Activated naive CD8-positive, alpha-beta T cell treated with anti-CD3 and anti-CD28 coated beads, Interleukin-2, amount 50 U/mL, for 24 hours (primary cell): ENCODE measurements at places on chromosomes 16 and 17.

- H3K27me3 ChIP-seq, result no peaks in the 10 kb centered on the region
- H3K36me3 ChIP-seq, result peaks cover 11% of the 10 kb centered on the region
- H3K4me3 ChIP-seq, result no peak overlapping the region
- peaks cover 15% of the 10 kb centered on the region for H3K4me1 ChIP-seq
- DNase-seq, result no peak
These were observed 19.2 kb downstream of the KDM8 start for GRCh38 chr16:27222249-27223225.

DNA sequence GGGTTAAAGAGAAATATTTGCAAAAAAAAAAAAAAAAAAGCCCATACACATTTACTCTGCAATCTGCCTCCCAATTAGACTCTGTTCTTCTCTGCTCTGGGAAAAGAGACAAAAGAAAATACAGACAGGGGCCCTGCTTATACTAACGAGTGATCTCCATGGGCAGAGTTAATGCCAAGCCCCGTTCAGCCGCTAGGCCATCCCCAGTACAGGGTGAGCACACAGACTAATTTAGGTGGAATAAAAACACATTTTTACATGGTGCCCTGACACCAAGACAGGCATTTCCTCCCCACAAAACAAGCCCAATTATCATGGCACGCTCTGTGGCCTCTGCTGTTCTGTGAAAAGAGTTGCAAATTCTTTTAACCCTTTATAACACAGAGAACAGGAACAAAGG, 356.3 kb upstream of the C16orf82 start:
- no peak overlapping the region for H3K27ac ChIP-seq
- H3K4me3 ChIP-seq, result no peak overlapping the region
- H3K27me3 ChIP-seq, result peaks cover 11% of the 10 kb centered on the region
- H3K36me3 ChIP-seq, result no peaks in the 10 kb centered on the region
- H3K4me1 ChIP-seq, result no peaks in the 10 kb centered on the region

GRCh38 chr17:38598536-38598935, 7.2 kb downstream of the SRCIN1 start:
- H3K27me3 ChIP-seq, result peaks cover 75% of the 10 kb centered on the region
- peaks cover 5% of the 10 kb centered on the region for H3K4me1 ChIP-seq
- DNase-seq, result no peak
- H3K27ac ChIP-seq, result no peak overlapping the region
- H3K36me3 ChIP-seq, result no peaks in the 10 kb centered on the region
- H3K4me3 ChIP-seq, result no peak overlapping the region

- no peak overlapping the region for H3K4me3 ChIP-seq
- H3K36me3 ChIP-seq, result peaks cover 37% of the 10 kb centered on the region
- peaks cover 26% of the 10 kb centered on the region for H3K4me1 ChIP-seq
- no peaks in the 10 kb centered on the region for H3K27me3 ChIP-seq
- peak overlapping the region; percentile 81 for H3K27ac ChIP-seq
These were observed 58.3 kb downstream of the ABCC1 start for GRCh38 chr16:16007743-16008111.

- H3K4me3 ChIP-seq, result no peak overlapping the region
- peak overlapping the region; percentile 88 for H3K27ac ChIP-seq
- DNase-seq, result no peak
- peaks cover 27% of the 10 kb centered on the region for H3K36me3 ChIP-seq
- no peaks in the 10 kb centered on the region for H3K27me3 ChIP-seq
These were observed 39.3 kb upstream of the ICAM2 start for GRCh38 chr17:64059756-64060155.

DNA sequence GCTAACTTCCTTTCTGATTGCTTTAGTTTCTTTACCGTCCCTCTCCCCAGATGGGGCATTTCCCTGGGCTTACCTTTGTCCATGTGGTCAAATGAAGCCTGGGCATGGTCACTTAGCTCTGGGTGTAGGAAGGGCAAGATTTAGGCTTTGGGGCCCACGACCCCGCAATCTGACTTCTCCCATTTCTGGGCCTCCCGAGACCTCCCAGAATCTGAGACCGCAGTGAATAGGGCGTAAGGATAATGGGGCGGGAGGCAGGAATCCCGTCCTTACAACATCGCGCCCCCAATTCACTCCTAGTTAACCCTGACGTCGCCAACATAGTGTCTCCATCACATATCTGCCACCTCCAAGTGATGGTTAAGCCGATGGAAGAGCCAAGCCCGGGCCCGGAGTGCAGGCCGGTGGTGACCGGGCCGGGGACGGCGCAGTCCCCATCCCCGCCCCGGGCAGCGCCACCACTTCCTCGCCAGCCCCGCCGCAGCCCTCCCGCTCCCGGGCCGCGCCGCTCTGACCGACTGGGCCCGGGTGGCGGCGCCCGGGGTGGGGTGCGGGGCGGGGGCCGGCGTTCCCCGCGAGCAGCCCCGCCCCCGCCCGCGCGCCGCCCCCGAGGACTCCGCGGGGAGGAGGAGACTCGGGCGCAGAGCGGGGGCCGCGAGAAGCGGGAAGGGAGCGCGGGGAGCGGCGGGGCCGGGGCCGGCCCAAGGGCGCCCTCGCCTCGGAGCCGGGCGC, at the start of gene RHBDL3:
TSS of gene RHBDL3 (plus strand) at position 641 of the 732 bp plus-strand sequence. CDS start 358 bp downstream, outside the sequence.
- no peaks in the 10 kb centered on the region for H3K36me3 ChIP-seq
- peaks cover 73% of the 10 kb centered on the region for H3K27me3 ChIP-seq
- peak within 1 kb of the TSS; percentile 68 for H3K4me3 ChIP-seq

GRCh38 chr17:16593356-16594102, 24.5 kb upstream of the ZNF287 start:
- no peak overlapping the region for H3K27ac ChIP-seq
- no peaks in the 10 kb centered on the region for H3K36me3 ChIP-seq
- H3K4me1 ChIP-seq, result peaks cover 6% of the 10 kb centered on the region
- no peak for DNase-seq
- H3K4me3 ChIP-seq, result no peak overlapping the region

- DNase-seq, result no peak
- no peak overlapping the region for H3K27ac ChIP-seq
- no peak overlapping the region for H3K4me3 ChIP-seq
- H3K4me1 ChIP-seq, result no peaks in the 10 kb centered on the region
These were observed 456.3 kb upstream of the ERCC4 start for GRCh38 chr16:13463619-13464018.

DNA sequence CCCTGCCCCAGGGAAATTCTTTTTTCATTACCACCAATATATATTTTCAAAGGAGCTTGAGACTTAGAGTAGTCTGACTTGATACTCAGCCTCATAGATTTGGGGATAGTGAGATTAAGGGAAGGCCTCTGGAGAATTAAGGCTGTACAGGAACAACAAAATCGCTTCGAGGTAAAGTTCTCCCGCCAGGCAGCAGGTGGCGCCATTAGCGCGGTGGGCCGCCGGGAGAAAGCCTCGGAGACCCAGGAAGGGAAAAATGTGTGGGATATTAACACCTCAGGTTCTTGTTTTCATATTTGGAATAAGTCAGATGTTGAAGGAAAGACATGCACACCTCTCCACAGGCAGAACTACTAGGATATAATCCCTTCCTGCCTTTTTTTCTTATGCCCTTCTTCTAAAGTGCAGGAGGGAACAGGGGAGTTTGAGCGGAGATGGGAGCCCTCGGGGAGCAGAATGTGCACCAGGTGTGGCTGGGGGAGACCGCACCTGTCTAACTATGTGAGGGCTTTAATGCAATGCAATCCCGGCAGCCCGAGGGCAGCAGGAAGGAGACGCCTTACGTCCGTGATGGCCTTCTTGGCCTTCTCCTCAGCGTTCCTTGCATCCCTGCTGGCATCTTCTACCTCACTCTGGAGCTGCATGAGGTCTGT, 25.9 kb downstream of the MYH3 start:
- H3K27ac ChIP-seq, result no peak overlapping the region
- H3K36me3 ChIP-seq, result peaks cover 31% of the 10 kb centered on the region
- no peaks in the 10 kb centered on the region for H3K27me3 ChIP-seq
- H3K4me3 ChIP-seq, result no peak overlapping the region
- DNase-seq, result peak; percentile 40

- no peaks in the 10 kb centered on the region for H3K36me3 ChIP-seq
- H3K27ac ChIP-seq, result no peak overlapping the region
- no peaks in the 10 kb centered on the region for H3K27me3 ChIP-seq
- H3K4me3 ChIP-seq, result peak overlapping the region; percentile 11
These were observed 4.6 kb downstream of the TRIM47 start for GRCh38 chr17:75873587-75874322.

DNA sequence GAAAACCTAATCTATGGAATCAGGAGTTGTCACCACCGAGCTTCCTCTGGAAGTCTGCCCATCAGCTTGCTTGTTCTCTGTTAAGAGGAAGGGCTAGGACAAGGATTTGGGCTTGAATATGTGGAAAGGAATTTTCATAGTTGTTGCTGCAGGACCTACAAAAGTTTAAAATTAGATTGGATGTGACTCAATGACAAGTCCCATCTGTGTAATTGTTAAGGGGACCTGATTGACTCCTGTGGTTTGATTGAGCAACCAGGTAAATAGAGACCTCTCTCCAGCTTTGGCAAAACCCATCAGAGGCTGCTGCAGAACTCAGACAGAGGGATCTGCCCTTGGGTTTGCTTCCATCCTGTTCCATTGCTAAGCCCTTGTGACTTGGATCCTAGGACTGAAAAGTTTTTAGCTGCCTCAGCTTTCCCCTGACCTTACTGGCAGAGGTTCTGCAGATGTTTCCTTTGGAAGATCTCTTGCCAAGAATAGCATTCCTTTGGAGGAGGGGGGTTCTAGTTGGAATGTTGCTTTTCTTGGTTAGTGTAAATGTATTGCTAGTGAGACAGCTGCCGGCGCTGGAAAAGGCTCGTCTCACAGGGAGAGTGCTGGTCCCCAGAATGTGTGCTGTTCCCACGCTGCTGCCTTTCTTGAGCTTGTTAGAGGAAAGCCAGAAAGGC, 50.0 kb downstream of the SF3B3 start:
- H3K27me3 ChIP-seq, result no peaks in the 10 kb centered on the region
- no peak overlapping the region for H3K4me3 ChIP-seq
- peaks cover 57% of the 10 kb centered on the region for H3K36me3 ChIP-seq
- peaks cover 34% of the 10 kb centered on the region for H3K4me1 ChIP-seq

DNA sequence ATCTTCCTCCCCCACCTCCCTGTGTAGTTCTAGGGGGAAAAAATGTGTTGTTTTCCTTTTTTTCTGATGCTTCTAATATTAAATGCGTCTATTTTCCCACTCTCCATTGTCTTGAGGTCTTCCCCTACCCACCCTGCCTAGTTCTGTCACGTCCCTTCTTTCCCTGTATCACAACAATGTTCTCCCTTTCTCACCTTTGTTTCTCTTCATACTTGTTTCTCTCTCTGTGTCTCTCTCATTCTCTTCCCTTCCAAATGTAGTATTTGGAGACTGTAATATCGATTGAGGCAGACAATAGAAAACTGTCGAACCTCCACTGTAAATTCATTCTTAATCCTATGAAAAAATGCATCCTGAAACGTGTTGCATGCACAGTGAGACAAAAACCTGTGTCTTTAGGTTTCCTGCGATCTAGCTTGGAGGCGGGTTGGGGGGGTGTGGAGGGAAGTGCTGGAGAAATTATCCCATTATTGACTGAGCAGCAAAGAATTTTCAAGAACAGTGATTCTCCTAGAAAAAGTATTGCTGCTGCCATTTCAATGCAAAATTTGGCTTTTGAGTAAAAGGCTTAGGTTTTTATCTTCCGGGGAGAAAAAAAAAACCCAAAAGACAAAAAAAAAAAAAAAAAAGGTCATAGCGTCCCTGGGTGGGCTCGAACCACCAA, 1.3 kb upstream of the PSMB3 start:
- peaks cover 26% of the 10 kb centered on the region for H3K36me3 ChIP-seq
- peak overlapping the region; percentile 97 for H3K27ac ChIP-seq
- H3K4me3 ChIP-seq, result peak overlapping the region; percentile 97
- peaks cover 68% of the 10 kb centered on the region for H3K4me1 ChIP-seq
- DNase-seq, result no peak
- H3K27me3 ChIP-seq, result peaks cover 38% of the 10 kb centered on the region

DNA sequence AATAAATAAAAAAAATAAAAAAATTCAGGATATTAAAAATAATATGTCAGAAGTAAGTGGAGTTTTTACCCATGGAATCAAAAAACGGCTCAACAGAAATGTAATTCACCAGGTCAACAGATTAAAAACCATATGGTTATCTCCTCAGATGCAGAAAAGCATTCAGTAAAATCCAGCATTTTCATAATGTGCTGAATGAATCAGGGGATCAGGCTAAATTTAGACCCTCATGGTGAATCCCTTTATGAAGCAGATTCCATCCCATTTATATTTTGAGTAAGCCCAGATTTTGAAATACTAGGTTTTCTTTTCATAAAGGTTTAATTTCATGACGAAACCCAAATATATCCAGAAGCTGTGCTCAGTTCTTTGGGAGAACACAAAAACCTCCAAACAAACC, 84.4 kb downstream of the OR1D5 start:
- H3K27me3 ChIP-seq, result no peaks in the 10 kb centered on the region
- H3K27ac ChIP-seq, result no peak overlapping the region
- no peaks in the 10 kb centered on the region for H3K36me3 ChIP-seq

DNA sequence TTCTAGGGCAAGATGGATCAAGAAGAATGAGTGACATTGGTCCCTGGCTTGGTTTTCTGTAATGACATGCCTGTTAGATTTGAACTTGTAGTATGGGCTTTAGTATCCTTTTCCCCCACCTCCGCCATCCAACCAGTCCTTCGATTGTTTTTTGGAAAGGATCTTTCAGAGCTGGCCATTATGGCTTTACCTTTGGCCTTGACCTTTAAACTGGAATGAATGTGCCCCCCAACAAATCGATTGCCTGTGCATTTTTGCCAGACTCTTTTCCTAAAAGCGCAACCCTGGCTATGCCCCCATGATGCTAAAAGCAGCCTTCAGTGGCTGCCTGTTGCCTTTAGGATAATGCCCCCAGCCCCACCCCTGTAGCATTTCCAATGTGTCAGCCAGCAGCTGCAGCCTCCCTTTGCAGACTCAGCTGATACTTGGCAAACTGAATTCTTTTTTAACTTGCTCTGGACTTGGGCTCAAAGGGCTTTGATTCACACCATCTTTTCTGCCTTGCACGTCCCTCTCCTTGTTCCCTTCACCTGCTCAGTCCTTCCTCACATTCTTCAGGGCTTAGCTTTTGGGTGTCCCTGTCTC, 4.0 kb downstream of the GPRC5C start:
- H3K27ac ChIP-seq, result no peak overlapping the region
- peaks cover 39% of the 10 kb centered on the region for H3K27me3 ChIP-seq
- peaks cover 3% of the 10 kb centered on the region for H3K36me3 ChIP-seq

DNA sequence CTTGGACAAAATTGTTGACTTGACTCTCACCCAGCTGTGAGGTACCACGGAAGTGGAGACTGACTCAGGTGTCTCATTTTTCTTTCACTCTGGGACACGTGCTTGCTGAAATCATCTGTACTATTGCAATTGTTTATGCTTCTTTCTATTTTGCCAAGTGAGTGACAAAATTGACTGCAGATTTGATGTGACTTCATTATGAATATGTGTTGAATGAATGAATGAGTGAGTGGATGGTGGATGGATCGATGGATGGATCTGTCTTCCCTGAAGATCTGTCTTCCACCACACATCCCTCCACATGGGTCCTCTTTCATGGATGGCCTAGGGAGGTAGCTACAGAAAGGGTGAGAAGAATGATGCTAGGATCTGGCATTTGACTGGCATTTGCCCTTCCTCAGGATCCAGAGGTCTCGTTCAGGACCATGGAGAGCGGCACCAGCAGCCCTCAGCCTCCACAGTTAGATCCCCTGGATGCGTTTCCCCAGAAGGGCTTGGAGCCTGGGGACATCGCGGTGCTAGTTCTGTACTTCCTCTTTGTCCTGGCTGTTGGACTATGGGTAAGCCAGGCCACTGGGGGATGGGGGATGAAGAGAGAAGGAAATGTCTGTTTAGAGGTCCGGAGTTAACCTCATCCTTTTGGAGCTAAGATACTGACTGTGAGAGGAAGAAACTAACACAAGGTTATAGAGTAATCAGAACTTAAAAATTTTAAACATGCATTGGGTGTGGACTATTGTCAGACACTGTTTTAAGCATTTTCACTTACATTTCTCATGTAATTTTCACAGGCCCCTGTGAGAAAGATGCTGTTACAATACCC, 12.7 kb downstream of the SLC5A11 start:
- peak; percentile 65 for DNase-seq
- H3K27me3 ChIP-seq, result peaks cover 8% of the 10 kb centered on the region
- H3K4me3 ChIP-seq, result no peak overlapping the region
- no peak overlapping the region for H3K27ac ChIP-seq
- no peaks in the 10 kb centered on the region for H3K36me3 ChIP-seq
